ENCODE measurements at places on chromosomes 6 and 20.

GRCh38 chr6:166664135-166664534, 37.1 kb upstream of the RPS6KA2 start:
- peak; percentile 24 for DNase-seq

DNA sequence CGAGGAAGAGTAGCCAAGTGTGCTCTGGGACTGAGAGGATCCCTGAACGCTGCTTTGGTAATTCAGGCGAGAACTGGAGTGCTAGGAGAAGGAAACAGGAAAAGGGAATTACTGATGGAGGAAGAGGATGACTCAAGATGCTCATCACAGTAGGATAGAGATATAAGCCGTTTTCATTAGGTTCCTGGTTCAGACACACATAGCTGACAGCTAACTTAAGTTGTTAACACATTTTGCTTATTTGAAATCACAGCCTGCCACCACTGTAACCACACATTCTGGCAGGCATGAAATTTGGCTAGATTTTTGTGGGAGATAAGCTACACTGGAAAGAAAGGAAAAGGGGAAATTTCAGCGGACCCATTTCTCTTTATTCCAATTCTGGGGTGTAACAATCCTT, 138.2 kb upstream of the SLC22A16 start:
- no peak for DNase-seq

DNA sequence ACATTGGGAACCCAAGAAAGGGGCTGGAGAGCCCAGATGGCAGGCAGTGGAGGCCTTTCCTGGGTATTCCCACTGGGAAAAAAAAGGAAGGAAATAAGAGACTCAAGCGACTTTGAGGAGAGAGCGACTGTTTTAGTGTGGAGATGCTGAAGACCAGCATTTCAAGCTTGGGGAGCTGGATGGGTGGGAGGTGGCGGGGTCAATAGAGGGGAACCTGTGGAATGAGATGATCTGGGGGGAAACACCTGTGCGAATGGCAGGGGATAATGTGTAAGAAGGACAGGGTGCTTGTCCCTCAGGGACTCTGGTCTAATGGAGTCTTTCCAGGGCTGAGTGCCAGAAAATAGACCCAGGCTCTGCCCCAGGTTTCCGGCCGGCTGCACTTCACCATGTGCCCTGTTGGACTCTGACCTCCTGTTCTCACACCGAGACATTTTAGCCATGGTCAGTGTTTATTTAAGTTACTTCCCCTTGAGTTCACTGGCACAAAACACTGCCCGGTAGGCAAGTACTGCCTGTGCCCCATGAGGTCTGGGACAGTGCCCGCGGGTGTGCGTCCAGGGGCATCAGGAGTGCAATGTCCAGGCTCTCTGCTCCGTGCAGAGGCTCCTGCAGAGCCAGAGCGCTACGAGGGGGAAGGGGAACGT, 50.4 kb upstream of the NKX2-2 start:
- DNase-seq = no peak

GRCh38 chr6:145318952-145319351, 416.4 kb downstream of the EPM2A start:
- DNase-seq = no peak

DNA sequence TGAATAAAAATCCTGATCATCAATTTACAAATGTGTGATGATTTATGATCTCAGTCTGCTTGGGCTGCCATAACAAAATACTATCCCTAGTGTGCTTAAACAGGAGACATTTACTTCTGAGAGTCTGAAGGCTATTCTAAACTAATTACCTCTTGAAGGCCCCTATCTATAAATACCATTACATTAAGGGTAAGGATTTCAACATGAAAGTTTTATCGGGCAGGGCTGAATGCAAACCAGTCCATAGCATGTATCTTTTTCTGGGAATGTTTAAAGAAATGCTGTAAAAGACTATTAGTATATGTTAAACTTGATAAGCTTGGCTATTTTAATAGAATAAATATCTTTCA, 48.2 kb downstream of the TRDN start:
- no peak for DNase-seq

GRCh38 chr6:105324386-105324950, 78.4 kb downstream of the PREP start:
- DNase-seq = no peak

DNA sequence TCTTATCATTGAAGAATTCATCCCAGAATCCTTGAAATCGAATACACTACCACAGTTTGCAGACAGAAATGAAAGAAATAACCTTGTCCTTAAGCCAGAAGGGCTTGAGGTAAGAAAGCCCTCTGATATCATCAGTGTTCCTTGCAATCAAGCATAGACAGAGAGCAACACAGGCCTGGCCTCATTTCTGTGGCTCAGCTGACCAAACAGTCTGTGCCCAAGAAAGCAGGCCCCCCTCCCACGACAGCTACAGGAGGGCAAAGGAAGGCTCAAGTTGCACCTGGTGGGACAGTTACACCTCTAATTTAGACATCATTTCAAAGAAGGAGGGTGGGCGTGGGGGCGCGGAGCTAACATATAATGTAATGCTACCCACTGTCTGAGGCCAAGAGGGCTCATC, 21.6 kb downstream of the KIF16B start:
- DNase-seq = peak; percentile 40

DNA sequence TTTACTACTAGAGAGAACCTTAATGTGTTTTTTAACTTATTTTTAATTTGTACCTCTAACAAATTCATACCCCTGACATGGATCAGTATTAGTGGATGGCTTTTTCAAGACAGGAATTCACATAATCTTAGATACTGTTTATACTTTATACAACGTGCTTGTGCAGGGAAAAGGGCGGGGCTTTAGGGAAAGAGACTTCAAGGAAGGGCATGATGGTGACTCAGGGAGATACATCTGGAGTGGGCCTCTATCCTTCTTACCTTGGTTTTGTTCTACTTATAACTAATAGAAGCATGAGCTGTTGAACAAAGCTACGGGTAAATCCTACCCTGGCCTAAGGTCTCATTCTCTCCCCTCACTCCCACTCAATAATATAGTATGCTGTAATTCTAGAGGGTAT, 160.8 kb downstream of the C6orf58 start:
- DNase-seq = no peak

GRCh38 chr6:25660512-25660911, 8.5 kb downstream of the SCGN start:
- DNase-seq = no peak

DNA sequence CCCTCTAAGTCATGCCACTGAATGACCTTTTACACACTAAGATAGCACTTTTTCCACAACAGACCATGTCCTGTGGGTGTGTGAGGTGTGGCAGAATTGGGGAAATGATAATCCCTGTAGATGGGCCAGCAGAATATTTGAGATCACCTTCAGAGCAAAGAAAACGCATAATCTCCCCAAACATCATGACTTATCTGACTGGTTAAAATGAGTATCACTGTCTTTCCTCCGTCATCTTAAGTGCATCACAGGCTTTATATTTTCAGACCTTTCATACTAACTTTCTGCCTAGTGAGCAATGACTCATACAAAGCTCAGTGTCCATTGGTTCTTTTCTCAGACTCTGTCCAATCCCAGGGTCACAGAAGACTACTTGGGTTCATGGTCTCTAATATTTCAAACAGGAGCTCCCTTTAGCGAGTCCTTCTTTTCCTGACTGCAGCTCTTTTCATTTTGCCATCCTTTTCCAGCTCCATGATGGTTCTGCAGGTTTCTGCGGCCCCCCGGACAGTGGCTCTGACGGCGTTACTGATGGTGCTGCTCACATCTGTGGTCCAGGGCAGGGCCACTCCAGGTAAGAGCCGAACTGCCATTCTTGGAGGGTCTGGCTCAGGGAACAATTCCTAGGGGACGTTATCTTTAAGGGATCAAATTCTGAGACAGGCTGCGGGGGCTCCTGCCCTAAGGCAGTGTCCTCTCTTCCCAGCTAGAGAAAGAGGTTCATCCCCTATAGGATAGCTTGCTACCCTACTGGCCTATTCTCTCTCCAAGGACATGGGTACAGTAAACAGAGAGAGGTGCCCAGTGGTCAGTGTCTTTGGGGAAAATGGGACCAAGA, at the start of gene HLA-DPB1:
HLA-DPB1 (plus strand) TSS at position 423 of the 838 bp plus-strand sequence; CDS start at position 475, 52 bp downstream.
- DNase-seq = no peak

GRCh38 chr6:143346004-143346403, 104.5 kb downstream of the ADAT2 start:
- no peak for DNase-seq

DNA sequence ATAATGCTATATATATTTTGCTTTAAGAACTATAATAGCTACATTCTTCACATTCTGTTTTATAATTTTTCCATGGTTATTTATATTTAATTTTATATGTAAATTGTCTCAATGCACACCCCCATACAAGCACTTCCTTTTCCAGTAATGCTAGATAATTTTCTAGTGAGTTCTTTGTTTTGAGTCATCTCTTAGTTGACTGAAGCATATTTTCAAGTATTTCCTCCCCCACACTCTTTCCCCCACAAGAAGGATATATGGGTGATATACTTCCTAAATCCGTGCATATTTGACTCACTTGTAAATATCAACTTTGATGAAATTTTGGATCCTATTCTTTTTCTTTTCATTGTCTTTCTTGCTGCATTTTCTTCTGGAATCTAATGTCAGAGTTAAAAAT, 82.1 kb upstream of the SRSF6 start:
- DNase-seq = no peak

DNA sequence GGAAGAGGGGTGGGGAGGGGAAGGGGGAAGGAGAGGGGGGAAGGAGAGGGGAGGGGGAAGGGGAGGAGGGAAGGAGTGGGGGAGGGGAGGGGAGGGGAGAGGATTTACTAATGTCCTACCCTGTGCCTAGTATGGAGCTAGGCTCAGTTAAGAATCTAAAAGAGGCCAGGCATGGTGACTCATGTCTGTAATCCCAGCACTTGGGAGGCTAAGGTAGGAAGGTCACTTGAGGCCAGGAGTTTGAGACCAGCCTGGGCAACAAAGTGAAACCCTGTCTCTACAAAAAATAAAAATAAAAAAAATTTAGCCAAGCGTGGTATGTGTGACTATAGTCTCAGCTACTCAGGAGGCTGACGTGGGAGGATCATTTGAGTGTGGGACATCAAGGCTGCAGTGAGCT, 13.0 kb downstream of the UBE2J1 start:
- no peak for DNase-seq

DNA sequence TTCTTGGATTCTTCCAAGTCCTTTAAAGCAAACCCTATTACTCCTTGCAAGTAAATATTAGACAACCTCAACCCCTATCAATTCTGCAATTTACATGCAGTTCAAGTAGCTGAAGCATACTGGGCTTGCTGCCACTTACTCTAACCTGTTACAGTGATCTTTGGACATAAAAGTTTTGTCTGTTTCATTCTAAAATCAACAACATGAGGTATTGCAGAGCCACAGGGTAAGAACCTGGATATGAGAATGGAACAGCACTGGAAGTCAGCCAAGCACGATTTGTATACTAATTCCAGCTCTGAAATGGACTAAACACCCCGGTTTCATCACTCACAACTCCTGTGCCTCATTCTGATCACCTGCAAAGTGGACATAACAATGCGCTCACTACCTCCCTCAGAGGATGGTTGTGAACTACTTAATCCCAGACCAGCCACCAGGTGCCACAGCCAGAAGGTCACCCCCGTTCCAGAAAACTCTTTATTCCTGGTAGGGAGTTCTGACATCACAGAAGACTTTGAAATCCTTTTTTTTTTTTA, 270.0 kb downstream of the ADGB start:
- DNase-seq = no peak

- no peak for DNase-seq
These were observed at the start of gene SERAC1 for GRCh38 chr6:158168040-158168289. Gene SERAC1 (minus strand): TSS chr6:158168262. CDS start chr6:158158363, 9,899 bp downstream.

DNA sequence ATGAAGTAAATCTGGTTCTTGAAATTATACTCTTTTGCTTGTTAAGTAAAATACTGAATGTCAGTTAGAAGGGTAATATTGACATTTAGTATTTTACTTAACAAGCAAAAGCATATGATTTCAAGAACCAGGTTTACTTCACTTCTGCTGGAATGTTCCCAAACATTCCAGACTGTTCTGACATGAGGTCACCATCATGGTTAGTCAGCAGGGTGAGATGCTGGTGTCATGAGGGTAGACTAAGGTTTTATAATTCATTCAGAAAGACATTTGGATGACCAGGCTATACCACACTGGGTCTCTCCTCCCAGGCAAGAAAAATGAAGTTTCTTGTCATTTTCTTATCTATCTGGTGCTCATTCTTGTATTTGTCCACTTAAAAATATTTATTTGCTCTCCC, 414.4 kb upstream of the MMS22L start:
- DNase-seq = no peak

DNA sequence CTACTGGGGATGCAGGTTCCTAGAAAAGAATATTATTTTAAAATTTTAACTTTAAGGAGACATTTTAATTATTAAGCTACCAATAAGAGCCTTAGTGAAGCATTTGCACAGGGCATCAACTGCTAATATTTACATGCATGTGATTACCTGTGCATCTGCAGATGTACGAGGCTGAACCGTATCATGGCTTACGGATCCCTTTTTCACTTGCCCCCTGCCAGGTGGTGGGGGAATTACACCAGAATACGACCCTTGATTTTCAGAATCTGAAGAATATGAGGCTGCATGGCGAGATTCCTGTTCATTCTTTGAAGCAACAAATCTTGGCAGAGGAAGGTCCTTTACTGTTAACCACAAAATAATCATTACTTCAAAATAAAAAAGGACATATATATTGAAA, 42.7 kb downstream of the REPS1 start:
- peak; percentile 16 for DNase-seq

GRCh38 chr20:46221256-46221833, 87.0 kb downstream of the CDH22 start:
- no peak for DNase-seq

GRCh38 chr6:144211160-144211559, 60.8 kb downstream of the STX11 start:
- DNase-seq = no peak

DNA sequence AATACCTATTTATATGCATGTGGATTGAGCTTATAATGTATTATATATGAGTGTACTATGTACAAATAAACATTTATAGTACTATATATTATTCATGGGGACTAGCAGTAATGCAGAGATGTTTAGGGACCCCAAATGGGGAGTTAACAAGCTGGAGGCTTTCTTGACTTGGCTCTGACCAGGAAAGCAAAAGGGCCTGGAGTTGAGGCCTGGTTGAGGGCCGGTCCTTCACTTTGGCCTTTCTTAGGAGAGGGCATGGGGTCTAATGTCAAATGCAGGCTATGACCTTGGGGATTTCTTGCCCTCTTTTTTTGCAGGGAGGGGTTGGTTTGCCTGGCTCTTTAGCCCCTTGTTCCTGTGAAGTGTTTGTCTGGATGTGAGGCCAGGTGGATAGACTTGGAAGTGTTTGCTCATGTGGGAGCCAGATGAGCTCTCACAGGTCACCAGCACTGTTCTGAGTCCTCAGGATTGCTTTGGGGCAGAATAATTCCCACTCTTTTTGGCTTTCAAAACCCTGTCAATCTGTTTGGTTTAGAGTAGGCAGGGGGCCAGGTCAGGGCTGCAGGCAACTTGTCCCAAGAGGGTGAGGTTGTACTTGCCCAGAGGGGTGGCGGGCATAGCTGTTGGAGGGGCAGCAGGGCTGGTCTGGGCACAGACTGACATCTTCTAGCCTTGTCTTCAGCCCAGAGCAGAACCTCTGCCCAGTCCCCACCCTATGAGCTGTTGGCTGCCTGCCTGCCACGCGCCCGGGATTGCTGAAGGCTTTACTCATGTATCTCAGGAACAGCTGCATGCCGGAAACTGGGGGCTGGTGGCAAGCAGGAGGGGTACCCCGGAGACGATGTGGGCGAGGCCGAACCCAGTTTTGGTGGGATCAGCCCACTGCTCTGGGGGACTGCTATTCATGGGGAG, 14.6 kb downstream of the TJAP1 start:
- no peak for DNase-seq

- no peak for DNase-seq
These were observed 12.3 kb downstream of the RSPH3 start for GRCh38 chr6:158987657-158988056.

Measured in NCI-H1417 (cell line).